Inflammatory macrophage (primary cell): ENCODE measurements at places on chromosomes 12 and 14.

- DNase-seq: no peak
These were observed 4.8 kb downstream of the PIWIL1 start for GRCh38 chr12:130342442-130342841.

- DNase-seq: no peak
These were observed 480.5 kb downstream of the VRK1 start for GRCh38 chr14:97277711-97278110.

- no peak for DNase-seq
These were observed 137.2 kb upstream of the PLEKHA5 start for GRCh38 chr12:18992336-18992735.

- DNase-seq: no peak
These were observed 221.7 kb downstream of the ZFP36L1 start for GRCh38 chr14:68571114-68571591.

DNA sequence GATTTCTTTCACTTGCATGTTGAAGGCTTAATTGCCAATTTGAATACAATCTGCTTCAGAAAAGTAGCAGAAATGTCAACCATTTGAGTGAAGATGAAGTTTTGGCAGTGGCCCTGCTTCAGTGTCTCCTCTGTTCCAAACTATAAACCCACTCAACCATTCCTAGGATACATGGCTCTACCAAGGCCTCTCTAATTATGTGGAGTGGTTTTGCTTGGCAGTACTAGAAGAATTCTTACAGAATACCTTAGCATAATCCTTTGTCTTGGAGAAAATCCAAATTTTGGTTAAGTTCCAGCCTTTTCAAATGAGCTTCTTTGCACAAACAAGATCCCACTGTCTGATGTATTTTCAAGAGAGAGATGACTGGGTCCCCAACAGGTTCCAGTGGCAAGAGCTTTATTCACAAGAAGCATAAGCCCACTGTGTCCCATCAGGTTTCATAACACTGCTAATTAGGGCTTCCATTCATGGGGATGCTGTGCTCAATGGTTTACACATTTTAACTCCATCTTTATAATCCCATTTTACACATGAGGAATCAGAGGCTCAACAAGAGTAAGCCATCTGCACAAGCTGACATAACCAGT lies 234.5 kb downstream of the IPO8 start:
- no peak for DNase-seq

GRCh38 chr14:97644365-97644764 lies 847.2 kb downstream of the VRK1 start:
- no peak for DNase-seq

DNA sequence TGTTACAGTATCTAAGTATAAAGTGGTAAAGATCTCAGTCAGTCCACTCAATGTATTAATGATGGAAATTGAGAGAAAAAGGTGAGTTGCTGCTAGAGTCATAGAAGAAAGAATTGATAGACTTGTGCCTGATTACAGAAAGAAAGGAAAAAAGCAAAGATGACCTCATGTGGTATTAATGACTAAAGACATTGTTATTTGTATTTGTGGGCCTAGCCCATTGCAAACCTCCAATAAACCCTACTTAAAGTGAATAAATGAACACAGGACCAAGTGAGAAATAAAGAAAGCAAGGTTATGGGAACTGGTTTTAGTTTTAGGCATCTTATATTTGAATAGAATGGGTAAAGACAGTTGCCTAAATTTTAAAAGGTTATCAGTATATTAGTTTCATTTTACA lies 105.5 kb downstream of the SYT1 start:
- DNase-seq: no peak

DNA sequence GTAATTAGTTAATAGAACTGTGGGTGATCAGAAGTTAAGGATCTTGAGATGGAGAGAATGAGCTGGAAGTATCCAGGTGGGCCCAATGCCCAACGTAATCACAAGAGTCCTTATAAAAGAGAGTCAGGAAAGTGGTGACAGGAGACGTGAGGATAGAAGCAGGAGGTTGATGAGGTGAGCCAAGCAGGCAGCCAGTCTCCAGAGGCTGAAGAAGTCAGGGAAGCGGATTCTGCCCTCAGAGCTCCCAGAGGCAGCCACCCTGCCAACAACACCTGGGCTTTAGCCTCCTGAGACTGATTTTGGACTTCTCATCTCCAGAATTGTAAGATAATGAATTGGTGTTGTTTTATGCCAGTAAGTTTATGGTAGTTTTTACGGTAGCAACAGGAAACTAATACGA lies 10.1 kb upstream of the SAV1 start:
- no peak for DNase-seq
